ENCODE measurements at places on chromosomes 2 and 18.

GRCh38 chr2:174773215-174773614 is 8.9 kb upstream of the CHRNA1 start:
- no peak for DNase-seq

DNA sequence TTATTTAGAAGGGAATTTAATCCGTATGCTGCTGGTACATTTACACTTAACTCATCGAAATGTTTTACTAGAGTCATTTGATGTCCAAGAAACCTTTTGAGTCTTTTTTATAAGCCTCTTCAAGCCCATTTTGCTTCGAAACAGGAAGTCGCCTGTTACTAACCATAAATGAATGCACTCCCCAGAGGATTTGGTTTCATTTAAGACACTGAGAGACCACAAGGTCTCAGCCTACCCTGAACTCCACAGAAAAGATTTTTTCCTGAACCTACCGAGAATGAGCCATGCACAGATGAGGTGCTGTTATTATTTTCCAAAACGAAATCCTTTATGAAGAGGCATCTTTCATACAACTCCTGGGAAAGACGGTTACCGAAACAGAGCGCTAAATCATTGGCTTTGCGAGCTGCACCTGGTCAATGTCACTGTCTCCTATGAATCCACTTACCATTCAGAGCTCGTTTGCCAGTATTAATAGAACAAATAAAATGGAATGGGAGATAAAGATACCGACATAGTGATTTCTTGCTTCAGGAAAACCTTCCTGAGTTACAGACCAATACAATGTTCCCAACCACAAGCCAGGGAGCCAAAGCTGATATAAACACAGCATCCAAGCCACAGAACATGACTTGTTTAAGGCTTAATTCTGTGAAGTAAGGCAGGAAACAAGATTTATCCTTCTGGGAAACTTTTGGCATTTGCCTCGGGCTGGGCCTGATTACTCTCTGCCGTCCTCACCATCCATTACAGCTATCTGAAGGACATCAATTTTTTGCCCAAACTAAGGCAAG is 382.1 kb downstream of the OSR1 start:
- DNase-seq = peak; percentile 90

DNA sequence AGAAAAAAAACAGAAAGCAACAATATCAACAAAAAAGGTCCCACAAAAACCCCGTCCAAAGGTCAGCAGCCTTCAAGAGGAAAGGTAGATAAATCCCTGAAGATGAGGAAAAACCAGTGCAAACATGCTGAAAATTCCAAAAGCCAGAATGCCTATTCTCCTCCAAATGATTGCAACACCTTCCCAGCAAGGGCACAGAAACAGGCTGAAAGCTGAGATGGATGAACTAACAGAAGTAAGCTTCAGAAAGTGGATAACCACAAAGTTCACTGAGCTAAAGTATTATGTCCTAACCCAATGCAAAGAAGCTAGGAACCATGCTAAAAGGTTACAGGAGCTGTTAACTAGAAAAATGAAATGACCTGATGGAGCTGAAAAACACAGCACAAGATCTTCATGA is 226.4 kb upstream of the DSEL start:
- no peak for DNase-seq

- DNase-seq = no peak
Measured at GRCh38 chr18:74598350-74599001, 806 bp downstream of the ZNF407 start.

GRCh38 chr2:85242321-85242720 is 85.5 kb downstream of the TGOLN2 start:
- DNase-seq = no peak

GRCh38 chr18:25075783-25076182 is 276.2 kb downstream of the ZNF521 start:
- DNase-seq = no peak

DNA sequence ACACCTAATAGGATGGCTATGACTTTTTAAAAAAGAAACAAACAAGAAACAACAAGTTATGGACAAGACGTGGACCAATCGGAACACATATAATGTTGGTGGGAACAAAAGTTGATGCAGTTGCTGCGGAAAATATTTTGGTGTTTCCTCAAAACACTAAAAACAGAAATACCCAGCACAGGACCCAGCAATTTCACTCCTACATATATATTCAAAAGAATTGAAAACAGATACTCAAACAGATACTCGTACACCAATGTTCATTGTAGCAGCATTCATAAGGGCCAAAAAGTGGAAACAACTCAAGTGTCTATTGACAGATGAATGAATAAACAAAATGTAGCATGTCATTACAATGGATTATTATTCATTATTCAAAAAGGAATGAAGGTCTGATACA is 12.1 kb downstream of the CCDC141 start:
- no peak for DNase-seq

- DNase-seq = no peak
Measured at GRCh38 chr2:3264010-3264744, 113.4 kb downstream of the EIPR1 start.

- no peak for DNase-seq
Measured at GRCh38 chr2:71721362-71721665, 268.0 kb downstream of the DYSF start.

DNA sequence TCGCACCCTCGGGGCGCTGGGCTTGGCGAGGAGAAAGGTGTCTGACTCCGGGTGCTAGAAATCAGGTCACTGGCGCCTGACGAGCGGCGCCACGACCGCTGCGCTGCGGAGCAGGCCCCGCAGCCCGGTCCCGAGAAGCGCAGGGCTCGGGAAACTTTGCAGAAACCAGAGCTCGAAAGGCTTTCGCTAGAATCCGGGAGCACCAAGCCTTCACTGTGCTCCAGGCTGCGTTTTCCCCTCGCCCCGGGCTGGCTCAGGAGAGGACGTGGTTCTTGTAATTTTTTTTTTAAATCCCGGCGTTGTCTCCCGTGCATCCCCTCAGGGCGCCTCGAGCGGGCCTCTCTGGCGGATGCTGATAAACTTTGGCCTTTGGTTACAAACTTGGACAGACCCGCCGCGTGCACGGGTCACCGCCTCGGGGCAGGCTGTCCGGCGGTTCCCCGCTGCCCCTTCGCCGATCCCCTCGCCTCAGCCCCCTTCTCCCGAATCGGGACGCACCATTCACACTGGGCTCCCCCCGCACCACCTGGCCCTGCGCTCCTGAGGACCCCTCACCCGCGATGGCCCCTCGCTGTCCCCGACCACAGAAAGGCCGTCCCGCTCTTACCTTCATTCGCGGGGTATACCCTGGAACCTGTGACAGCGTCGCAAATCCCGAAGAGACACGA is 419 bp downstream of the EPHA4 start:
- no peak for DNase-seq

DNA sequence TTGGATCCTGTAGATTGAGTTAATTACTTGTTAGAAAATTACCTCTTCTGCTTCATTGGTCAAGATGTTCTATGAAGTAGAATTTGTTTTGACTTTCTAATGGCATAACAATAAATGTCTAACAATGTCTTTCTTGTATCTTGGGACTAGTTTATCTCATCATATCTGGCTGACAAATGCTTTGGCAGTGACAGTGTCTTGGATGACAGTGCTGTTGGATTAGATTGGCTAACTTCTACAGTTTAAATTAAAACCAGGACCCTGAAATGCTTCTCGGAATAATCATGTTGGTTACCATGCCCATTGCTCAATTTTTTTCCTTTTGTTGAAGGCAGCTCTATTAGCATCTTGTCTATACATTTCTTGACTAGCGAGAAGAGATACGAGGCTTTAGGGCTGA is 176.9 kb downstream of the PARD3B start:
- DNase-seq = no peak

DNA sequence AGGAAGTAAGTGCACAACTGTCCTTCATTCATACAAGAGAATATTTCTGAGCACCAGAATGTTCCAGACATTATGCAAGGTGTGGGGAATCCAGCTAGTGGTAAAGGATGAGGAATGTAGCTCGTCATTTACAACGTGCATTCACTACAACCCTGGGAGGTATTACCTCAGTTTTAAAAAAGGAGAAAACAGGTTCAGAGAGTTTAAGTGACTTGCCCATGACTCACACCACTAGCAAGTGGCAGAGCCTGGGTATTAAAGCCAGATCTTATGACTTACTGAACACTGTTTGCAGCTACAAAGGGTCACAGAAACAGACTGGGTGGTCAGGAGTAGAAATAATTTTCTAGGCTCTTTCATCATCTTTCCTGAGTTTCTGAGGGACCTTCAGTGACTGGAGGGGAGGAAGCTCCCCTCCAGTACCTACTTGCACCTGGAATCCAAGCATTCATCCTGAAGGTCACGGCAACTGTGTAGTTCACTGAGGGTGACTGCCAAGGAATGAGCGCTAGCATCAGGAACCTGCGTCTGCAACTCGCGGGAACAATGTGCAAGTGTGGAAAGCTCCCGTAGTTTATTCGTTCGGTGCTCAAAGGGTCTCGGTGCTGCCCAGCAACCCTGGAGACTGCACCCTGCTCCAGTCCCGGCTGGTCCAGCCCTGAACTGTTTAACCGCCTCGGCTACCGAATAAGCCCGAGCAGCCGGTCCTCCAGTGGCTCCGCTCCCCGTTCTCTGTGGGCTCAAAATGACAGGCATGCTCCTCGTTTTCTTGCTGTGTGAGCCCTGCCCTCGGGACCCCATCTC is 647 bp downstream of the CCDC121 start:
- DNase-seq = peak; percentile 33

DNA sequence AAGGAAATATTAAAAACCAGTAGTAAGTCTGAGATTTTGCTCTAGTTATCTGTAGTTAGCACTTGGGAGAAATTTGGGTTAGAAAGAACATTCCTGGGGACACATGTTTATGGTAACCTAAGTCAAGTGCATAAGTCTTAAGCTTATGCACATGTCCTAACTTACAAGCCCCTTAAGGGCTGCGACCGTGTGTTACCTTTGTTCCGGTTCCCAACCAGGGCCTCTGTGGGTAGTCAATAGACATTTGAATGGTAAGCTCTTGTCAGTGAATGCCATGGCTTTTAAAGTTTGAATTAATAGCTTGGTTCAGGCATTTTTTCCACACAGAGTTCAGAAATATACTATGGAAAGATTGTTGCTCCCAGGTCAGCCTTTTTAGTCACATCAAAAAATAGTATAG is 64.7 kb upstream of the CWC22 start:
- no peak for DNase-seq

GRCh38 chr2:45009928-45010701 is 863 bp upstream of the SIX2 start:
- peak; percentile 78 for DNase-seq

DNA sequence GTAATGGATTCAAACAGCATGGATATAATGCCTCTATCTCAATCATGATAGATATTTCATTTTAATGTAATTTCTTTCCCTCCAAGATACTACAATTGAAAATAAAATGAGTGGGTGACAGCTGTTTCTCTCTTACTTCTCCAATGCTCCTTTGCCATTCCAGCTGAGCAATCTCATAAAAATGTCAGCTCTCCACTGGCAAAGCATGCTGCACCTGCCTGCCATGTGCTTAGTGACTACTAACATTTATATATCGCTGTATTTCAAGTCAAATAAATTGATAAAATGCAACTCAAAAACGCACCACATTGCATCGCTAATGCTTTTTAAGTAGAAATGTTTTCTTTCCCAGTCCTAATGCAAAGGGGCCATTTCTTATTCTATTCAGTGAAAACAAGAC is 1093.9 kb downstream of the CBLN2 start:
- DNase-seq = no peak

DNA sequence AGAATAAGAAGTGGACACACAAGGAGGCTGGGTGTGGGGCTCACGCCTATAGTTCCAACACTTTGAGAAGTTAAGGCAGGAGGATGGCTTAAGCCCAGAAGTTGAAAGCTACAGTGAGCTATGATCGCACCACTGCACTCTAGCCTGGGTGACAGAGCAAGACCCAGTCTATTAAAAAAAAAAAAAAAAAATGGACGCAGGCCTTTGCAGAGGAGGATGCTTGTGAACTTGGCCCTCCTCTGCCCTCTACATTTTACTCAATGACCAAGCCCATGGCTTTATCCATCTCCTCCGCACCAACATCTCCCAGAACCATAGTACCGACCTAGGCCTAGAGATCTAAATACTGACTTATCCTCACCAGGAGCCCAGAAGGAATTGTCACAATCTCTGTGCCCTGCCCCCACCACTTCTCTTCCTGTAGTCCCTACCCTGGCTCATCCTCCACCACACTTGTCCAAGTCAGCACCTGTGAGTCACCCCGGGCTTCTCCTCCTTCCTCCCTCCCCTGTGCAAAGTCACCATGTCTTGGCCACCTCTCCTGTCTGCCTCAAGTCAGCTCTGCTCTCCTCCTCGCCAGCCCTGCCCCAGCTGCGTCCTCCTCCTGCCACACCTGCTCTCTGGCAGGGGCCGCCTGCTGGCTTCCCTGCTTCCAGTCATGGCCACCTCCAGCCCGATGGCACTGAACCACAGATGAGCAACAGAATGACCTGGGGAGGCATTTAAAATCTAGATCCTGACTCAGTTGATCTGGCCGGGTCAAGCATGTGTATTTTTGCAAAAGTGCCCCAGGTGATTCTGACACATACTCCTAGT is 35.8 kb upstream of the ASPRV1 start:
- no peak for DNase-seq

DNA sequence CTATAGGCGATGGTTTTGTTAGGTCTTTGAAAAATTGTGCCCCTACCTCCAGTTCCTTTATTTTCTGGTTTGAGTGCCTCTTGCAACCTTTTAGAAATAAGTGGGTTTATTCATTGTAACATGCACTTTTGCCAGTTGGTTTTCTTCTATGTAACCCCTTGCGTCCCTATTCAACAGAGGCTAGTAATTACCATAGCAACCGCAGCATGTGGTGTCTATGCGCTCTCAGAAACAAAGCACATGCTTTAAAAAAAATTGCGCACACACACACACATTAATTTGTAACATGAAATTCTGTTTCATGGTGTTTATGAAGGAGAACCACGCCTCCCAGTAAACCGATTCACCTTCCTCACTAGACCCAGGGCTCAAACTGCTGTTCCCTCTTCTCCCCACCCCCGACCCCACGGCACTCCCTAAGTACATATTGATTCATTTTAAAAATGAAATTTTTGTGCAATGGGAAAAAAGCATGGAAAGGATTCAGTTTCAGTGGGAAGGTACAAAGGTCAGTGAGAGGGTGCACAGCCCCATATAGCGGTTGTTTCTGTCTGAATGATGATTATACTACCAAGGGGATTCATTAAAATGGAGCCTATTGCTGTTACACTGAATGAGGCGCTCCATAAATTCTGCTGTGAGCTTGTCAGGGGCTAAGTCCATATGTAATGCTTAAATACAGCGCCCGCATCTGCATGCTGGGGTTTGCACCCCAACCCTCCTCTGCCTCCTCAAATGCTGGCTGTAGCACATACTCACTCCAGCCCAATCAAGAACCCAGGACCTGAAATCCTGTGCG is 206.9 kb downstream of the ICOS start:
- no peak for DNase-seq

DNA sequence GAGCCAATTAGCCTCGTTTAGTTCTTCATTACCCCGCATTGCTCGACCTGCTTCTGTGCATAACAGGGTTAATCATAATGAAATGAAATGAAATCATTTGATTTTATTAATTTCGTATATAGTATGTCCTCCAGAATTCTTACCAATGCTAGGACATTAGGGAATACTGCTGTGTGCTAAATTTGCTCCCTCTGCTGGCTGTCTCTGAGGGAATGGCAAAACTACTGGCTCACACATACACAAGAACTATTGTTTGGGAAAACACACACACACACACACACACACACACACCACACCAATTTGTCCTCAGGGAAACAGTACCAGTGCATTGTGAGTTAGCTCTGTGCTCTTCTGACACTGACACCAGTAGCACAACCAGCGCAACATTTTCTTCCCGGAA is 273.3 kb upstream of the TCF4 start:
- no peak for DNase-seq
